H9 (cell line): ENCODE measurements at places on chromosomes 4 and X. TPM values are rescaled to one million over a fixed set of nuclear protein-coding genes. Genes with fewer than 3 reads are reported as not detected.

RHOXF2 gene
- not detected in 2 replicates for total RNA-seq

GRCh38 chrX:38279188-38279587 lies 48.1 kb downstream of the RPGR start:
- H3K36me3 ChIP-seq: peaks cover under 1% of the 10 kb centered on the region; the same call in 1 of the 3 replicates
- H3K27me3 ChIP-seq: no peaks in the 10 kb centered on the region
- no peak overlapping the region; the same call in 2 of the 3 replicates for H3K4me3 ChIP-seq
- no peak overlapping the region for H3K27ac ChIP-seq

GRCh38 chr4:48167538-48168263 lies 33.7 kb upstream of the TXK start:
- no peak overlapping the region for H3K27ac ChIP-seq
- no peak overlapping the region for H3K4me3 ChIP-seq
- no peaks in the 10 kb centered on the region for H3K4me1 ChIP-seq
- DNase-seq: no peak
- H3K27me3 ChIP-seq: no peaks in the 10 kb centered on the region
- H3K36me3 ChIP-seq: no peaks in the 10 kb centered on the region

DNA sequence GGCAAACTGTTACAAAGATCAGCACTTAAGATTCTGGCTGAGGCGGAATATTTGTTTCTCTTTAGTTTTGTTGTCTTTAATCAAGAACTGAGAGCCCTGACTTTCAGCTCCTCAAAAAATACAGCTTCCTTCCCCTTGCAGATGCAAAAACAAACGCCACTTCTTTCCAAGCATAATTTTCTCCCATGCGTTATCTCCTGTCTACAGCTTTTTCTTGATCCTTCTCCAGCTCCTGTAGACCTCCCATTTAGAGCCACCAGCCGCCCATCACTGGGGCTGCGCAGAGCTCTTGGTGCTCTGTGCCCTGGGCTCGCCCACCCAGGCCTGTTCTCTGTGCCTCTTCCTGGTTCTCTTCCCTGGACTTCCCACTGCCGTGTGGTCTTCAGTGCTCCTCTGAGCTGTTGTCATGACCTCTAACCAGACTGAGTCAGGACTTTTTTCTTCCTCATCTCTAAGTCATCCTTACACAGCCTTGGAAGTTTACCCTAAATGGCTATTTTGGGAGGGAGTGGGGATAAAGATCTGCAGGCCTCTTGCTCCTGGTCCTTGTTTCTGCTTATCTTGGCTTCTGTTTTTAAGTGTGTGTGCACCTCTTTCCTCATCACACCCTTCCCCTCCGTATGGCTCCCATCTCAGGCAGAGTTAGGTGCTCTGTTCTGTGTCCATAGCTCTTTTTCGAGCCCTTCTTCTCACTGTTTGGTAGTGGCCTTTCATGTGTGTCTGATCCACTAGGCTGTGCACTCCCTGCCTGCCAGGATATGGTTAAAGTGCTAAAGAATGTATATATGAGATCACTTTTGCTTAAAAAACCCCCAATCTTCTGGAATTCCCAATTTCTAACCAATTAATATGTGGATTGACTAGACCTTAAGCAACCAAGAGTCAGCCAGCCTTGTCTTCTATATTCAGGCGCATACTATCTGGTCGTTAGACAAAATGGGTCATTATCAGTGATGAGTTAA lies 122.5 kb downstream of the PTTG2 start:
- no peak for DNase-seq
- H3K4me3 ChIP-seq: no peak overlapping the region
- H3K4me1 ChIP-seq: peaks cover 8% of the 10 kb centered on the region; the same call in 1 of the 2 replicates
